ENCODE measurements at places on chromosomes 16 and 17.

- no peak overlapping the region for H3K4me3 ChIP-seq
- no peak for DNase-seq
- peaks cover 30% of the 10 kb centered on the region for H3K27me3 ChIP-seq
- no peak overlapping the region for H3K27ac ChIP-seq
- peaks cover 1% of the 10 kb centered on the region for H3K4me1 ChIP-seq
These were observed 13.9 kb upstream of the PMP22 start for GRCh38 chr17:15278924-15279477.

DNA sequence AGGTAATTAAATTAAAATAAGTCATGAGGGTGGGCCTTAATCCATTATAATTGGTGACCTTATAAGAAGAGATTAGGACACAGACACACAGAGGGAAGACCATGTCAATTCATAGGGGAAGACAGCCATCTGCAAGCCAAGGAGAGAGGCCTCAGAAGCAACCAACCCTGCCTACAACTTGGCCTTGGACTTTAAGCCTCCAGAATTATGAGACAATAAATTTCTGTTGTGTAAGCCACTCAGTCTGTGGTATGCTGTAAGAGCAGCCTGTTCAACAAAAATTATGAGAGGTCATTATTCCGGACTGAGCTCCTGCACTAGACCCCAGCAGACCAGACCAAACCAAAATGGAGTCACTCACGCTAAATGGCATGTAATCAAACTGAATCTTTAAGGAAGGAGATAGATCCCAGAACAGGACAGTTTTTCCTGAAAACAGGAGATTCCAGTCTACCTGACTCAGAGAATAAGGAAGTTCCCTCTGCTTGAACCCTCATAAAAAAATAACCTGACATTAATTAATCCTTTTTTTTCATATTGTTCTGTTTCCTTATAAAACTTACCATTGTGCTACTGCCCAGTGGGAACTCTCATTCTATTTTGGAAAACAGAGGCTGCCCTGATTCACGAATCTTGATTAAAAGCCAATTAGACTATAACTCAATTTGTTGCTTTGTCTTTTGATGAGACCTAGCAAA is 74.3 kb downstream of the DNAH3 start:
- no peaks in the 10 kb centered on the region for H3K4me1 ChIP-seq
- DNase-seq, result no peak
- no peak overlapping the region for H3K4me3 ChIP-seq
- no peak overlapping the region for H3K27ac ChIP-seq
- no peaks in the 10 kb centered on the region for H3K27me3 ChIP-seq

GRCh38 chr17:76018801-76019200 is 8.3 kb downstream of the EVPL start:
- H3K4me3 ChIP-seq, result no peak overlapping the region
- no peak overlapping the region for H3K27ac ChIP-seq
- no peaks in the 10 kb centered on the region for H3K36me3 ChIP-seq
- no peak for DNase-seq
- peaks cover 4% of the 10 kb centered on the region for H3K4me1 ChIP-seq
- H3K27me3 ChIP-seq, result no peaks in the 10 kb centered on the region

GRCh38 chr16:85809645-85810044 is 10.2 kb downstream of the COX4I1 start:
- no peak for DNase-seq
- no peaks in the 10 kb centered on the region for H3K4me1 ChIP-seq
- H3K27me3 ChIP-seq, result peaks cover 14% of the 10 kb centered on the region
- H3K4me3 ChIP-seq, result no peak overlapping the region
- no peak overlapping the region for H3K27ac ChIP-seq
- H3K36me3 ChIP-seq, result peaks cover 22% of the 10 kb centered on the region

DNA sequence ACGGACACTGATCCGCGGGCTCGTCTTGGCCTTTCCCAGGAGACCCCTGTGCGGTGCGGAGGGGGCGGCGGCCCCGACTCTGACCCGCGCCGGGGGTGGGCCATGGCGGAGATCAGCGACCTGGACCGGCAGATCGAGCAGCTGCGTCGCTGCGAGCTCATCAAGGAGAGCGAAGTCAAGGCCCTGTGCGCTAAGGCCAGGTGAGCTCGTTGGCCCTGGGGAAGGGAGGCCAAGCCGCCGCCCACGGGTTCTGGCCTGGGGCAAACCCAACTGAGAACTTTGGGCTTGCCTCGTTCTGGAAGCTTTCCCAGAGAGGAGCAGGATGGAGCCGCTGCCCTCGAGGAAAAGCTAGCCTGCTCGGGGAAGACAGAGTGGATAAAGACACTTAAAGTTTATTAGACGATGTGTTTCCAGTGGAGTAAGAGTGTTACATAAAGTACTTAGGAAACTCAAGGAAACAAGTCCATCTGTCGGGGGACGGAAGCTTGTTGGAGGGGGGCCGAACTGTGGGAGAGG is 540 bp downstream of the PPP4C start:
- DNase-seq, result no peak
- peaks cover 52% of the 10 kb centered on the region for H3K36me3 ChIP-seq
- no peaks in the 10 kb centered on the region for H3K27me3 ChIP-seq
- H3K4me1 ChIP-seq, result peaks cover 32% of the 10 kb centered on the region
- H3K27ac ChIP-seq, result peak overlapping the region; percentile 95

GRCh38 chr16:66357523-66357928 is 9.0 kb upstream of the CDH5 start:
- no peak overlapping the region for H3K27ac ChIP-seq
- peak; percentile 29 for DNase-seq
- peaks cover 41% of the 10 kb centered on the region for H3K27me3 ChIP-seq
- no peaks in the 10 kb centered on the region for H3K36me3 ChIP-seq

DNA sequence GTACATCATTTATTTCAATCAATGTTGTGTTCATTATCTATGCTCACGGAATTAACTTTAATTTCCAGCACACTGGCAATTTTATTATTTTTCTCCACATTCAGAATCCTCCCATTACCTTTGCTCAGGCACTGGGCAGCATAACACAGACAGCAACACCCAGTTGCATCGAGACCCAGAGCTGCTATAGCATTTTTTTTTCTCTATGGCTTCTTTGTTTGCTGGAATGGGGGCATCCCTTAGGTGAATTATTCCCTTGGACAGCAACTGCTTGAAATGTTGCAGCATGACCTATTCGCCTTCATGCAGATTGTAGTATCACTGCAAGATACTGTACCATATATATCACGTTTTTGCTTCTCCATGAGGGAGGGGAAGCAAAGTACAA is 88.8 kb downstream of the CHD9NB start:
- no peak for DNase-seq
- H3K27me3 ChIP-seq, result peaks cover 3% of the 10 kb centered on the region
- H3K36me3 ChIP-seq, result no peaks in the 10 kb centered on the region
- H3K4me3 ChIP-seq, result no peak overlapping the region
- H3K27ac ChIP-seq, result no peak overlapping the region

- no peaks in the 10 kb centered on the region for H3K27me3 ChIP-seq
- no peaks in the 10 kb centered on the region for H3K36me3 ChIP-seq
- H3K27ac ChIP-seq, result no peak overlapping the region
- peaks cover 14% of the 10 kb centered on the region for H3K4me1 ChIP-seq
- H3K4me3 ChIP-seq, result no peak overlapping the region
These were observed 5.6 kb upstream of the RNPS1 start for GRCh38 chr16:2273484-2273883.

DNA sequence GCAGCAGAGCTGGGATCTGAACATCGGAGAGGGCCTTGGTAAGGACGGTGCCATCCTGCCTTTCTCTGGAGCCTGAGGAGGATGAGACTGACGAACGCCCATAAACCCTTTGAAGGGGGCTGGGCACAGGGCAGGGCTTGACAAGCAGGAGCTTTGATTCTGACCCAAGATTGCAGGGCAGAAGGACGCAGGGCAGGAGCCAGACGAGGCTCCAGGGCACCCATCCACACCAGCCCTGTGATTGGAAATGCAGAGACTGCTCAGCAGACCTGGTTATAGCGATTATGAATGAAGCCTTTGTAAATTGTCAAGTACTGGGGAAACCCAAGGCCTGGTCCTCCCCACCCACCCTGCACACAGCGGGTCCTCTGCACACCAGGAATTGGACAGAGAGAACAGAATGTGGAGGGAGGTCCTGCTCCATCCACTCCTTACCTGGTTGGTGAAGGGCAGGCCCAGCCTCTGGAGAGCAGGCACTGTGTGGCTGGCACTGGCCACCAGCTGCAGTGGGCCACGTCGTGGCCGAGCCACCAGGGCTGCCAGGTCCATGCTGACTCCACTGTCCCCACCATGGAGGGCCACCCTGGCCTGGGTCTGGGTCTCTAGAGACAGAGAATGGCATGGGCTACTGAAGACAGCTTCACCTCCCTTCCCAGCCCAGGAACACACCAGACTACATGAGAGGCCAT is 68.8 kb downstream of the RMI2 start:
- no peak for DNase-seq
- H3K4me3 ChIP-seq, result no peak overlapping the region
- H3K27me3 ChIP-seq, result no peaks in the 10 kb centered on the region
- no peaks in the 10 kb centered on the region for H3K36me3 ChIP-seq
- peaks cover 1% of the 10 kb centered on the region for H3K4me1 ChIP-seq

GRCh38 chr16:80158766-80159165 is 382.0 kb upstream of the DYNLRB2 start:
- H3K27me3 ChIP-seq, result no peaks in the 10 kb centered on the region
- no peak overlapping the region for H3K27ac ChIP-seq
- no peaks in the 10 kb centered on the region for H3K4me1 ChIP-seq
- no peaks in the 10 kb centered on the region for H3K36me3 ChIP-seq
- H3K4me3 ChIP-seq, result no peak overlapping the region
- DNase-seq, result no peak

- H3K27me3 ChIP-seq, result no peaks in the 10 kb centered on the region
- DNase-seq, result no peak
- H3K36me3 ChIP-seq, result no peaks in the 10 kb centered on the region
- no peak overlapping the region for H3K27ac ChIP-seq
- no peak overlapping the region for H3K4me3 ChIP-seq
These were observed 197.1 kb downstream of the ZFHX3 start for GRCh38 chr16:72850853-72851252.

GRCh38 chr17:81346908-81347349 is 48.3 kb upstream of the BAHCC1 start:
- peaks cover 20% of the 10 kb centered on the region for H3K4me1 ChIP-seq
- H3K27ac ChIP-seq, result no peak overlapping the region
- H3K36me3 ChIP-seq, result no peaks in the 10 kb centered on the region

GRCh38 chr17:42459801-42460281 is 1.2 kb downstream of the ATP6V0A1 start:
- H3K27ac ChIP-seq, result peak overlapping the region; percentile 91
- no peak for DNase-seq
- peaks cover 2% of the 10 kb centered on the region for H3K27me3 ChIP-seq
- peak overlapping the region; percentile 88 for H3K4me3 ChIP-seq
- peaks cover 48% of the 10 kb centered on the region for H3K4me1 ChIP-seq

GRCh38 chr16:21265104-21265837 is 12.8 kb downstream of the CRYM start:
- no peaks in the 10 kb centered on the region for H3K36me3 ChIP-seq
- DNase-seq, result no peak
- no peaks in the 10 kb centered on the region for H3K4me1 ChIP-seq
- peaks cover 1% of the 10 kb centered on the region for H3K27me3 ChIP-seq
- H3K4me3 ChIP-seq, result no peak overlapping the region
- no peak overlapping the region for H3K27ac ChIP-seq

GRCh38 chr16:12084436-12084835 is 107.9 kb downstream of the SNX29 start:
- H3K4me3 ChIP-seq, result no peak overlapping the region
- H3K27me3 ChIP-seq, result no peaks in the 10 kb centered on the region
- no peak for DNase-seq
- no peaks in the 10 kb centered on the region for H3K36me3 ChIP-seq

GRCh38 chr16:53757971-53758609 is 54.1 kb downstream of the FTO start:
- no peak overlapping the region for H3K27ac ChIP-seq
- H3K36me3 ChIP-seq, result peaks cover 3% of the 10 kb centered on the region
- peaks cover 13% of the 10 kb centered on the region for H3K4me1 ChIP-seq
- no peak for DNase-seq
- H3K27me3 ChIP-seq, result no peaks in the 10 kb centered on the region

GRCh38 chr16:30813821-30814189 is 26.8 kb upstream of the ZNF629 start:
- peaks cover 13% of the 10 kb centered on the region for H3K4me1 ChIP-seq
- peak overlapping the region; percentile 83 for H3K4me3 ChIP-seq
- H3K27ac ChIP-seq, result peak overlapping the region; percentile 84
- no peaks in the 10 kb centered on the region for H3K27me3 ChIP-seq
- no peak for DNase-seq

DNA sequence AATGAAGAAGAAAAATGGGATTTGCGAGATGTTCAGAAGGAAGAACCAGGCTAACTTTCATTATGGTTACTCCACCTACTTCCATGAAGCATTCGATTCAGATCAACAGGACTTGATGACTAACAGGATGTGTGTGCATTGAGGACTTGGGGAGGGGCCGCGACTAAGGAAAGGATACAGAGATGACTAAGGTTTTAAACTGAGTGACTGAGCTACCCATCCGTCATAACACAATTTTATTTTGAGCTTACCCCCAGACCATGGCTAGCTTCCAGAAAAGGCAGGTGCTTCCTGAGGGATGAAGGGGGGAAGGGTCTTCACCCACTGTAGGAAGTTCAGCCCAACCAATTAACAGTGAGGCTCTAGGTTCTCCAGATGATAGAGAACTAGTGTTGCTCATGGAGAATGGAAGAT is 2.5 kb upstream of the CDYL2 start:
- peak overlapping the region; percentile 12 for H3K27ac ChIP-seq
- peak overlapping the region; percentile 53 for H3K4me3 ChIP-seq
- no peaks in the 10 kb centered on the region for H3K36me3 ChIP-seq

- H3K36me3 ChIP-seq, result peaks cover 45% of the 10 kb centered on the region
- peak; percentile 78 for DNase-seq
- H3K4me3 ChIP-seq, result peak overlapping the region; percentile 62
- H3K4me1 ChIP-seq, result peaks cover 84% of the 10 kb centered on the region
These were observed 216.7 kb downstream of the RPTOR start for GRCh38 chr17:80761110-80761871.

DNA sequence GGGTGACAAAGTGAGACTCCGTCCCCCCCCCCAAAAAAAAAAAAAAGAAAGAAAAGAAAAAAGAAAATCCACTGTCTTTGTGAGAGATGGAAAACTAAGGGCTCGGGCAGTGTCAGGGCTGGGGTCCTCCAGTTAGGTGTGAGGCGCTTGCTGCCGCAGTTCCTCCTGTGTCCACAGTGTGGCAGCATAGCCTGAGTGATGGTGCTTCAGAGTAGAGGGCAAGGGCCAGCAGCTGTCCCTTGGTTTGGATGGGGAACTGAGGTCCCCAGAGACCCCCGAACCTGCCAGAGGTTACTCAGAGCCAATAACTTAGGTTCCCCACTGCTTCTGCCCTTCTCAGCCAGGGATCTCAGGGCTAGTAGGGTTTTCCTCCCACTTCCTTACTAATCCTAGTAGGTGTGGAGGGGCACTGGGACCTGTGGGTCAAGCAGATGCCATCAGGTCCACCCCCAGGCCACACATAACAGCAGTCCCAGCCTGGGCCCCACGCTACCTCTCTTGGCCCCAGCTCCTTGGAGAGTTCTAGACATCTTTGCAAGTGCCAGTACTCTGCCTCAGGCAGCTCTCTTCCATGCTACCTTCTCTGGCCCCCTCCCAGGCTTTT is 7.9 kb upstream of the LLGL1 start:
- no peaks in the 10 kb centered on the region for H3K4me1 ChIP-seq
- DNase-seq, result peak; percentile 82
- H3K4me3 ChIP-seq, result no peak overlapping the region
- H3K36me3 ChIP-seq, result no peaks in the 10 kb centered on the region
- no peak overlapping the region for H3K27ac ChIP-seq
